ENCODE measurements at places on chromosomes 4 and X.

GRCh38 chrX:68692651-68693050 lies 45.2 kb downstream of the STARD8 start:
- DNase-seq = no peak

GRCh38 chrX:38699696-38700095 lies 101.6 kb upstream of the MID1IP1 start:
- DNase-seq = no peak

DNA sequence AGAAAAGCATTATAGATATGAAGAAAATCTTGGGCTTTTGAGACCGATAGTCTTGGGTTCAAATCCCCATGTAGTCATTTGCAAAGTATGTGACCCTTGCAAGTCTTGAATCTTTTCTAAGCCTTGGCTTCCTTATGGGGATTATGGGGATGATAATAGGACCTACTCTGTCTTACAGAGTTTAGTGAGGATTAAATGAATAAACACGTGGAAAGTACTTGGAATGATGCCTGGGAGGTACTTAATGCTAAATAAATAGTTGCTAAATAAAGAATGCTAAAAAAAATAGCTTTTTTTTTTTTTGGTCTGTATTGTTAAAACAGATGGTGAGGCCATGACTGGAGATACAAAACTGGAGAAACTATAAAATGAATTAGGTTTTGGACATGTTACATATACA lies 292.7 kb downstream of the GPAT3 start:
- DNase-seq = no peak

DNA sequence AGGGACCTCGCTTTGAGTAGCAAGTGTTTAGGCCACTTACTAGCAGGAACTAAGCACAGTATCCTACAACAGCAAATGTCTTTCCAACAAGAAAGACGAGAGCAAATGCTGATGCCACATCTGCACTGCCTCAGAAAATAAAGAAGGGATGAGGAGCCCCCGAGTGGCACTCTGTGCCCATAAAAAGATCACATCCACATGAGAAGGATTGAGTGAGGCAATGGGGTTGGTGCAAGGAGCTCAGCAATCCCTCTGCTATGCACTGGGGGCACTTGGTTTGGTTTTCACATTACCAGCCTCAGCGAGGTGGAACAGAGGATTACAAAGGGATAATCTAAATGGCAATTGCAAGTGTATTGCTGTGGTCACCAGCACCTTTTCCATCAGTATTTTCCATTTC lies 252.8 kb upstream of the SLC7A11 start:
- DNase-seq = no peak

DNA sequence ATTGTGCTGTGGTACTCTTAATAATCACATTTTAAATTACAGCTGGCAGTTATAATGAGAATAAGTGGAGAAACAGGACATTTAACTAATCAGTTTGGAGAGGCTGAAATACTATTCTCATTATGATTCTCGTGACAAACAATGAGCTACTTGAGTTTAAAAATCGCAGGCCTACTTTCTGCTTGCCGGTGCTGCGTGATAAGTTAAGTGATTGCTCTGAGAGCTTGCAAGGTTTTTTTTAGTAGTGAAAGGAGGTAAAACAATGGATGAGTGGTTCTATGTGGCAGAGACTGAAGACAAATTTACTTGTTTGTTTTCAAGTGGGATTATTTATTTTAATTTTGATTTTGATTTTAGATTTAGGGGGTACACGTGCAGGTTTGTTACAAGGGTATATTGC lies 114.0 kb downstream of the RAPGEF2 start:
- no peak for DNase-seq

DNA sequence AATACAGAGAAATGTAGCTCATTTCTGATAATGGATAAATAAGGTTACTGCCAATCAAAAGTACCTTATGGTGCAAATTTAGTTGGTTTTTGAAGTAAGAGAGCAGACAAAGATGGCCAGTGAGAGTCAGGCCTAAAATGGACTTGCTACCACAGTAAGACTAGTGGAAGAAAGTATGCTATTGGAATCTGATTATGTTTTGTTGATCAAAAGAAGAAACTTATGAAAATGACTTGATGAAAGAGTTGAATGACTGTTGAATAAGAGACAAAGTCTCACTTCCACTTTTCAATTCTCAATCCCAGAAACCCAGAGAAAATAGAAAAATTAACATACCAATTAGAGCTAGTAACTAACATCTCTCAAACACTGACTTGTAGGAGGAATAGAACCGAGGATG lies 737.8 kb upstream of the INTU start:
- DNase-seq = no peak

DNA sequence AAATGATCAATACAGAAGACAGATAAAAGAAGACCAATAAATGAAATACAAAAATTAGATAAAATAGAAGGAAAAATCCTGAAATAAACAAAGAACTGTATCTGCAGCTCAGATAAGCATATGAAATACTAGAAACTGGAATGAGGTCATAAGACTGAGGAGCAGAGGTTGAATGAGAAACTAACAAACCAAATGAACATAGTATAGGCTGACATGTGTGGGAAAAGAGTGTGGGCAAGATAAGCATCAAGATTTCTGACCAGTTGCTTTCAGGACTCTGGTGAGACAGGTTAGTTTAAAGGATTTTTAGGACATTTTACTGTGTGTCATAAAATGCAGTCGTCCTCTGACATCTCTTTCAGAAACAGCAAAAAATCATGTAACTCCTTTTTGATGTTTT lies 2073.2 kb upstream of the TENM3 start:
- DNase-seq = no peak

GRCh38 chr4:174211622-174212044 lies 71.8 kb downstream of the FBXO8 start:
- no peak for DNase-seq

GRCh38 chrX:10041383-10041782 lies 74.2 kb downstream of the CLDN34 start:
- DNase-seq = no peak

DNA sequence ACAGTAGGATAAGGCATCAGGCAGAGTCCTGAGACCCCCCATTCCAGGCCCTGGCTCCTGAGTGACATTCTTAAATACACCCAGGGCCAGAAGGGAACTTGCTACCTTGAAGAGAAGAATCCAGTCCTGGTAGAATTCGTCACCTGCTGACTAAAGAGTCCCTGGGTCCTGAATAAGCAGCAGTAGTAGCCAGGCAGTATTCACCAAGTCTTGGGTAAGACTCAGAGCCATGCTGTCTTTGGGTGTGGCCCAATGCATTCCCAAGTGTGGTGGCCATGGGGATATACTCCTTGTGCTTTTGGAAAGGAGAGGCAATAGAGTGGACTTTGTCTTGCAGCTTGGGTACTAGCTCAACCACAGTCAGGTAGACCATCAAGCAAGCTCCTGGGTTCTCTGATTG lies 359.1 kb downstream of the DMD start:
- no peak for DNase-seq

- no peak for DNase-seq
These were observed 850.6 kb downstream of the CENPC start for GRCh38 chr4:66694739-66695138.

DNA sequence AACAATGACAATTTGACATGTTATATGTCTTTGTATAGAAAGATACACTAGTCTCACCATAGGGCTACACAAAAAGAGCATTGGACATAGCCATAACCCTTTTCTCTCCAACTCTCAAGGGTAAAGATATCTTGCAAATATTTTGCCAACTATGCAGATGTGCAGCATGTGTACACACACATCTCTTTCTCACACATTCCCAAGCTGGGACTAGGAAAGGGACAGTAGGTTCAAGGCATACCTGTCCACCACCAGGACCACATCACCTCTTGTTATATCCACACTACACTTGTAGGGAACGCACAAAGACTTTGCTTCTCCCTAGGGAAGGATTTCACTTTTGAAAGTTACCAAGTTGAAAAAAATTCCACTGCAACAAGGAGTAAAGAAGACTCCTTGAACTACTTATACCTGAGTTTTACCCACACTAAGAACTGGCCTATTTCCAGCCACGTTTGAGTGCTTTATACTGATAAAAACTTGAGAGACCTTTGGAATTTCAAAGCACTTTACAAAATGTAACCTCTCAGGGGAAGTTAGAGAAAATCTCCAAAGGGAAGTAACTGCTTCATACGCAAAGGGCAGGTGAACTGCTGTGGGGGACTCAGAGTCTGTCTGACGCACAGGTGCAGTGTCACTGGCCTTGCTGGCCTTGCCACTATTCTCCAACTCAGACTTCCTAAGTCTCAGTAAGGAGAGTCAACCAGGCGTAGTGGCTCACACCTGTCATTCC lies 36.9 kb downstream of the NR3C2 start:
- DNase-seq = no peak

DNA sequence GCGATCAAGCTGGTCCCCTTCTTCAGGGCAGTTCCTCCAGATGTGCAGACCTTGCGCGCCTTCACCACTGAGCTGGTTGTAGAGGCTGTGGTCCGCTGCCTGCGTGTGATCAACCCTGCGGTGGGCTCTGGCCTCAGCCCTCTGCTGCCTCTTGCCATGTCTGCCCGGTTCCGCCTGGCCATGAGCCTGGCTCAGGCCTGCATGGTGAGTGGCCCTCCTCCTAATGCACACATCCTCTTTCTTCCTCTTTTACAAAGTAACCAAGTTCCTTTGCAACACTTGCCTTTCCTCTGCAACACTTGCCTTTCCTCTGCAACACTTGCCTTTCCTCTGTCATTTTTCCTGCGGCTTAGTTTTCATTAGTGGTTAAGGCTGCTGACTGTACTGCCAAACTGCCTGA lies 1.8 kb downstream of the CCDC22 start:
- no peak for DNase-seq

- no peak for DNase-seq
These were observed 41.8 kb downstream of the RBBP7 start for GRCh38 chrX:16828124-16828908.

DNA sequence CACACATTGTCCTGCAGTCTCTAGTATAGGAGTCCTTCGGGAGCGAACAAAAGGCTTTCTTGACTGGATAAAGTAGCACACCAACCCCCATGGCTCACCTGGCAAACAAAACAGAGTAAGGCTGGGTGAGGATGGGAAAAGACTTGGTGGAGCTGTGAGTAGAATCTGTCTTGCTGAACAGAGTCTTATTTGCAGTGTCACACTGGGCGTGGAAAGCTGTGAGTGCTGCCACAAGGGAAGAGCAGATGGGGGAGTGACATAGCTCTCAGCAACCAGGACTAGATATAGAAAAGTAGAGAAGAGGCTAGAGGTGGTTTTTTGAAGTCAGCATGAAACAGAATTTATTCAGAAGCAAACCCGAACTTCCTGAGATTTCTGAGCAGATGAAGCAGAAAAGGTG lies 137.2 kb upstream of the ESX1 start:
- DNase-seq = no peak

DNA sequence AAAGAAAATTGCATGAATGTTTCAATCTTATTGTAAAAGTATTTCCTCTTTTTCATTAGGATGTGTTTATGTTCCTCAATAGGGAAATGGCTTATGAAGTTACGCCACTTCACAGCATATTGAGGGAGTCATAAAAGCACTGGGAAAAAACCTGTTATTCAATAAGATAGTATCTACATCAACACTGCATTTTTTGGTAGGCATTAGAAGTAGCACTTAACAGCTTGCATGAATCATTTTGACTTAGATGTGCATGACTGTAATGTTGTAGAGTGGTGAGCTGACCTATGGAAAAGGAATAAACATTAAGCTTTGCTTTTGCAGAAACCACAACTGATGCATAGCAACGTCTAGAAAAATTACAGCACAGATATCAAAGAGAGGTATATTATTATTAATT lies 111.2 kb upstream of the GRXCR1 start:
- no peak for DNase-seq

DNA sequence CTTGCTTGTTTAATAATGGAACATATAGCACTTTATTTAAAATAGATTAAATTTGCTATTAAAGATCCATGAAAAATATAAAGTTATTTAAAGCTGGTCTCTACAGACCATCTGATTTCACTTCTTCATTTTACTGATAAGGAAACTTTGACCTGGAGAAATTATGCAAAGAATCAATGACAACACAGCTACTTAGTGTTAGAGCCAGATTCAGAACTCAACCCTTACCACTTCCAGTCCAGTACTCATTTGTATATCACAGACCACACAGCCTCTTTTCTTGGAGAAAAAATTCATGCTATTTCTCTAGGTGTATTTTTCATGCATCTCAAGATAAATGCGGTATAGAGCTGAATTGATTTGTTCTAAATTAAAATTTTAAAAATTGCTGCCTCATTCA lies 34.0 kb downstream of the WDFY3 start:
- DNase-seq = no peak

DNA sequence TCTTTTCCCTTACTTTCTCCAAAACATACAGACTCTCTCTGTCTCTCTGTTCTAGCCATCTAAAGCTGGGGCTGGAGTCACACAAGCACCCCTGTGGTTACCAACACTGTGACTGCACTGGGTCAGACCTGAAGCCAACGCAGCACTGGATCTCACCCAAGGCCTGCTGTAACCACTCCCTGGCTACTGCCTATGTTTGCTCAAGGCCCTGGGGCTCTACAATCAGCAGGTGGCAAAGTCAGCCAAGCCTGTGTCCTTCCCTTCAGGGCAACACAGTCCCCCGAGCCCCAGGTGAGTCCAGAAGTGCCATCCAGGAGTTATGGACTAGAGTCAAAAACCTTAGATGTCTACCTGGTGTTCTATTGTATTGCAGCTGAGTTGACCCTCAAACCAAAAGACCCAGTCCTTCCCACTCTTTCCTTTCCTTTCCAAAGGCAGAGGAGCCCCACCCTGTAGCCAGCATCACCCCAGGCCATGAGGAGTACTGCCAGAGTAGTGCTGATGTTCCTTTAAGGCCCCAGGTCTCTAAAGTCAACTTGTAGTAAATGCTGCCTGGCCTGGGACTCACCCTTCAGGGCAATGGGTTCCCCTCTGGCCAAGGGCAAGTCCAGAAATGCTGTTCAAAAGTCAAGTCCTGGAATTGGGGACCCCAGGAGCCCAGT lies 58.8 kb upstream of the RAP2C start:
- DNase-seq = no peak

DNA sequence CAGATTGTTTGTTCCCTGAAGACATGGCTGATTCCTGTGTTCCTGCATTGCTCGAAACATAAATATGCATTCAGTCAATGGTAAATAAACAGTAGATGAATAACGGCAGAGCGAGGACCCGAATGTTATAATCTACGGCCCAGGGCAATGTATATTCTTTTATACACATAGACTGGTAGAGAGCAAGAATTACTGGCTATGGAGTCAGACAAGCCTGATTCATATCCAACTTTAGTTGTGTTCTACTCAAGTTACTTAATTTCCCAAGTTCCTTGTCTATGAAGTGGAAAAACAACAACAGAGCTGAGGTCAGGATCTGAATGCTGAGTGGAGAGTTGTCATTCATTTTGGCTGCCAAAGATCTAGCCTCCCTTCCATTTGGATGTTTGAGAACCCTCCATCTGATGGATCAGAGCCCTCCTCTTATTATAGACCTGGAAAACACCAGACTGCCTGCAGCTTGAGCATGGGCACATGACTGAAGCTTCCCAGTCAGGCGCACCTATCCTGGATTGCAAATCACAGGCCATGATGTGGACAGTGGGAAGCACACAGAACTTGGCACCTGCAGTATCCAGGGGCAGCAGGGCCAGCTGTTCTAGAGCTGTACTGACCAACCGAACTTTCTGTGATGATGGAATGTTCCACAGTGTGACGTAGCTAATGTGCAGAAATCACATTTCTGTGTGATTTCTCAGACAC lies 80.1 kb downstream of the FAM184B start:
- DNase-seq = no peak

GRCh38 chrX:13506574-13506973 lies 62.8 kb upstream of the EGFL6 start:
- peak; percentile 17 for DNase-seq

GRCh38 chr4:64940698-64941097 lies 531.4 kb upstream of the TECRL start:
- DNase-seq = no peak
